ENCODE measurements at places on chromosomes 4 and X.

- no peak for DNase-seq
Measured at GRCh38 chr4:93409035-93409434, 419.5 kb upstream of the ATOH1 start.

DNA sequence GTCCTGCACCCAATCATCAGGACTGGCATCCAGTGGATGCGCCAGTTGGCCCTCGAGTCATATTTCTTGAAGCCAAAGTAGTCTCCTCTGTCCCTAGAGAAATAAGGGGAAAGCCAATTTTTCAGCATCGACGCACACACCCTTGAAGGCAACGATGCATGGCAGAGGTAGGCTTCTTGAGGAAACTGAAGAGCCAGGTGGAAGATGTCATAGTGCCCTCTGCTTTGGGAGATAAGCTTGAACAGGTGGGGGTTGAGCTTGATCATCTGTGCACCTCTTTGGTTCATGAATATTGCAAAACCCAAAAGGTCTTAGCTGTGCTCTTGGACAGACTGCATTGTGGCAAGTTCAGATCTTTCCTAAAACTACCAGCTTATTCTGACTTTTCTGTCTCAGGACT is 34.6 kb upstream of the WDR1 start:
- no peak for DNase-seq

DNA sequence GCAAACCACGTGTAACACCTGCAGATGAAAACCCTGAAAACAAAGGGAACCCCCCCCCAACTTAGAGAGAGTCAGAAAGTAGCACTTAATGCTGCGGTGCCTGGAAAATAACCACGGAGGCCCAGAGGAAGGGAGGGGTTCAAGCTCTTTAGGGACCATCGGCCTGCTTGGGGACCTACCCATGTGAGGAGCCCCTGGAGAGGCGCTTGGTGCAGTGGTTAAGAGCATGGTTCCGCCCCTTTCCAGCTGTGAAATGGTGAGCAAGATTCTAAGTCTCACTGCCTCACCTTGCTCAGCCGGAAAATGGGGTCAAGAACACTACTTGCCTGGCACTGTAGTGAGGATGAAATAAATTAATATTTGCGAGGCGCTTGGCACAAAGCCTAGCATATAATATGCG is 13.8 kb downstream of the SLC25A5 start:
- no peak for DNase-seq

DNA sequence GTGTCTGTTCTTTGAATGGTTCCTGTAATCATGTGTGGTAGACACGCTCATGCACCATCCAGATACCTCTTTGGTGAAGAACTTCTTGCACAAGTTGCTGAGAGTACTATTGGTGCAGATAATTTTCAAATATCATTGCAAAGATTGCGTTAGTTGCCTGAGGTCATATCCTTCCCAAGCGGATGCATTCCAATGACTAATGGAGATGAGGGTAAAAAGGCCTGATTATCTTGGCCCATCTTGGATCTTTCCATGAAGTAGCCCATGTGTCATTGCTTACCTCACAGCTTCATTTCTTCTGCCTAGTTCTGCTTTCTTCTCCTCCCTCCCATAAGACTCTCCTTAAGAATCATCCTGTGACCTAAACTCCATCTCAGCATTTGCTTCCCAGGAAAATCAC is 384.9 kb upstream of the CNKSR2 start:
- DNase-seq: no peak

DNA sequence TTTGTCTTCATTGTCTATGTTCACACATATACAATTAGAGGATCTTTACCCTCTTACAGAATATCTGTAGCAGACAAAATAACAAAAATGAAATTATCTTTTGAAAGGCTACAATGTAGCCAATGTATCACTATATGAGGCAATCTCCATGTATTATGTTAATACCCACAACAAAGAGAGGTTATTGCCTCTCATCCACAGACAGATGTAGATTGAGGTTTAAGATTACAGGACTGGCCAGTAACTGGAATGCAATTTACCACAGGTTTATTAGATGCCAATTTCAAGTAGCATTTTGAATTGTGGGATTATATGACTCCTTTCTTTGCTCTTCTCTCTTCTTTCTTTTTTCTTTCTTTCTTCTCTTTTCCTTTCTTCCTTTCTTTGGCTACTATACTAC is 242.6 kb downstream of the ANKRD50 start:
- DNase-seq: no peak

- no peak for DNase-seq
Measured at GRCh38 chr4:52655506-52655905, 3.6 kb downstream of the USP46 start.

DNA sequence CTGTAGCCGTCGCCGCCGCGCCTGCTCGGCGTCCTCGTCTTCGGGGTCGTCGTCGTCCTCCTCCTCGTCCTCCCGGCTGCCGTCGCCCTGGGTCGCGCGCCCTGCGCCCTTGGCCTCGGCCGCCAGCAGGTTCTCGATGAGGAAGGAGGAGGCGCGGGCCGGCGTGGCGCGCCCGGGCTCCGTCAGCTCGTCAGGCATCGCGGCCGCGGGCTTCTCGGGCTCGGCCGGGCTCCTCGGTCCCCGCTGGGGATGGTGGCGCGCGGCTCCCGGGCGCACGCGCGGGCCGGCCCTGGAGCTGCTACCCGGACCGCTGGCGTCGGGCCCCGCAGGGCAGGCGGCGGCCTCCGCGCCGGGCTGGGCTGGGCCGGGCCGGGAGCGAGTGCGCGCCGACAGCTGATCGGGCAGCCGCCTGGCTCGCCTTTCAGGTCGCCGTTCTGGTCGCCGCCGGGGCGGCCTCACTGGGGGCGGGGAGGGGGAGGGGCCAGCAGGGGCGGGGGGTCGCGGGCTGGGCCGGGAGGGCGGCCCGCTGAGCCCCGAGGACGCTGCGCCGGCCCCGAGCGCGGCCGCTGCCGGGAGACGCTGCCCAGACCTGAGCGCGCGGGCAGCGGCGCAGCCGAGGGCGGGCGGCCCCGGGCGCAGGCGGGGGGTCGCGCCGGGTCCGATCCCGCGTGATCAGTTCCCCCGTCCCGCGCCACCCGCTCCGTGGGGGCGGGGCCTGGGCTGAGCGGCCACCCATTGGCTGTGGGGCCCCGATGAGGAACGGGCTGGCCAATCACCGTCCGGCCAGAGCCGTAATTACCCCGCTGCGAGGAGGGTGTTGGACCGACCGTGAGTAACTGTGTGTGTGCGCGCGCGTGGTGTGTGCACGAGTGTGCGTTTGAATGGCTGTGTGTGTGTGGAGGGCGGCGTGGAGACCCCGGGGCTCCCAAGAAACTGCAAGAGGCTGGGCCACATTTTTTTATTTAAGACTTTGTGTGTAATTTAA is at the start of gene HMX1:
Gene HMX1 (minus strand): TSS at position 423 of the 985 bp plus-strand sequence. CDS start 225 bp downstream, at position 198.
- no peak for DNase-seq

DNA sequence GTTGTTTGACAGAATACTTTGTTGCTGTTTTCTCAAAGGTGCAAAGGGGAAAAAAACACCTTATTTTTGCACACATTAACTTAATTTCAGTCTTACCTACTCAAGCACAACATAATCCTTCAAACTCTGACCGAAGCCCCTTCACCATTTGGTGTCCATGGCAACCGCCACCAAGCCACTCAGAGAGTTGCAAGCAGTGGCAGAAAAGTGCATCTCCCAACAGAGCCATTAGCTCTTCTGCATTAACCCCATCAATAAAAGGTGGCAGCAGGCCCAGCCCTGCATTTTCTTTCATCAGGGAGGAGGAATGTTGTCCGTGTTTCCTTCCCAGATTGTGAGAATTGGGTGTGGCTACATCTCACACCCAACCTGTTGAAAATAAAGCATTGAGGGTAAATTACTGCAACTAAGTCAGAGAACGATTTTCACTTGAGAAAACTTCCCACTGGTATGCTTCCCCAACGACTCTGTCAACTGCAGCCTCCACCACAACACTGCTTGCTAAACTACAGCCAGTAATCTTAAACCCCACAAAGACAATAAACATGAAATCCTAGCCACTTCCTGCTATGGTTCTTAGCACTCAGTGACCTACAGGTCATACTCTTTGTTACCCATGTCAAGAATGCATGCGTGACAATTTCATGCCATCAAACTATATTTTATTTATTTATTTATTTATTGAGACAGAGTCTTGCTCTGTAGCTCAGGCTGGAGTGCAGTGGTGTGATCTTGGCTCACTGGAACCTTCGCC is 154.0 kb downstream of the GRIA3 start:
- no peak for DNase-seq

GRCh38 chrX:63761639-63762038 is 23.4 kb downstream of the ARHGEF9 start:
- no peak for DNase-seq

GRCh38 chrX:38870361-38870895 is 69.2 kb downstream of the MID1IP1 start:
- DNase-seq: no peak

DNA sequence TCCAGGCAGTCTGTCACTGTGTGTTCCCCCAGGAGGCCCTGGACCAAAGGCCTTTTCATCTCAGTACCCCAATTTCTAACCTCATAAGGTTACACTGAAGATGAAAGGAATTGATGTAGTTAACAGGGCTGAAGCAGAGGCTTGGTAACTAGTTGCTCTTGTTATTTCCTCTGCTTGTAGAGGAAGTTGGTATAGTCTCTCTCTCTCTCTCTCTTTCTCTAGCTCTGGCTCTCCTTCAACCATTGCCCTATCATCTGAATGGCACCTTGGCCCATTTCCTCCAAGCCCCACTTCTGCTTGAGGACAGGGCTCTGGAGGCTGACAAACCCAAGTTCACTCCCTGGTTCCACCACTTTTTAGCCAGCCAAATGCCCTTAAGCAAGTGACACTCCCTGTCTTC is 96.1 kb downstream of the MAMLD1 start:
- no peak for DNase-seq

GRCh38 chrX:119402588-119402987 is 3.5 kb downstream of the SLC25A43 start:
- no peak for DNase-seq
